Ovary (tissue), 10 donors: ENCODE measurements at places on chromosomes 4 and X. TPM values are rescaled to one million over a fixed set of nuclear protein-coding genes. Genes with fewer than 3 reads are reported as not detected.

GPC4 gene
- total RNA-seq, result 9.5 TPM

UGT2B17 gene
- 0.26 TPM for total RNA-seq

MEPE gene
- total RNA-seq, result not detected

FAM133A gene
- not detected for total RNA-seq

AKAP4 gene
- not detected for total RNA-seq

TMEM154 gene
- 1.5 TPM for total RNA-seq

KLHL15 gene
- 17.1 TPM for total RNA-seq

TMEM31 gene
- total RNA-seq, result 0.41 TPM

NR3C2 gene
- 11.0 TPM for total RNA-seq

XAGE1B gene
- total RNA-seq, result not detected

PFKFB1 gene
- total RNA-seq, result not detected

DDX53 gene
- total RNA-seq, result not detected

CACNA1F gene
- 0.10 TPM for total RNA-seq

DNA sequence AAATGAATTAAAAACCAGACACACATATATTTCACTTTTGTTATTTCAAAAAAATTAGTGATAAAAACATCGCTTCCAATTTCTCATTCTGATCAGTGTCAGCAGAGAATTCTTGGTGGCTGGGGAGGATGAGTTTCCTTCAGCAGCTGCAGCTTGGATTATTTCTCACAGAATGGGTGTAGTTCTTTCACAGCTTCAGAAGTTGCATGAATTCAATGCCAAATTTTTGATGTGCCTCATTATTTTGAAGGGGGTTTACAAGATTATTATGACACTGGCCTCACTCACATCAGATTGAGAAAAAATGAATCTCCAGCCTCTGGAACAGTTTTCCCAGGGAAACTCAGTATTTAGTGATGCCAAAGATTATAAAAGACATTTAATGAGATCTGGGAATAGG is 184.9 kb upstream of the WDFY3 start:
- DNase-seq, result no peak

- DNase-seq, result no peak
These were observed 118.5 kb downstream of the TLL1 start for GRCh38 chr4:165991325-165992180.

- no peak for DNase-seq
These were observed 79.0 kb downstream of the AFAP1 start for GRCh38 chr4:7860600-7861163.

DNA sequence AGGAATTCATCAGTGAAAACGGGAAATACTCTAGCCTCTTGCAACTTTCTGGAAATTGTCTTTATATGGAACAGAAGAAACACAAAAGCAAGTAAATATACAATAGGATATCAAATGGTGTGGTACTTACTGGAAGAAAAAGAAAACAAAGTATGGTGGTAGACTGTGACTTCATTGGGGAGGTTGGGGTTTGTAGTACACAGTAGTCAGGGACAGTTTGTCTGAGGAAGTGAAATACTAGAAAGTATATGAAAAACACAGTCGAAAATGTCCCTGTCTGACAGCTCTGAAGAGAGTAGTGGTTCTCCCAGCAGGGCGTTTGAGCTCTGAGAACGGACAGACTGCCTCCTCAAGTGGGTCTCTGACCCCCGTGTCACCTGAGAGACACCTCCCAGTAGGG is 390.0 kb upstream of the NWD2 start:
- DNase-seq, result no peak

GRCh38 chr4:128232719-128233118 is 54.9 kb downstream of the PGRMC2 start:
- DNase-seq, result no peak

- no peak for DNase-seq
These were observed 24.5 kb upstream of the SPP1 start for GRCh38 chr4:87950936-87951511.

GRCh38 chr4:139728840-139729239 is 63.2 kb downstream of the MGST2 start:
- no peak for DNase-seq

- no peak for DNase-seq
These were observed 1650.6 kb upstream of the IGFBP7 start for GRCh38 chr4:58760737-58761136.

GRCh38 chr4:125796138-125796537 is 481.4 kb downstream of the FAT4 start:
- DNase-seq, result no peak

GRCh38 chrX:110561034-110561433 is 202.4 kb downstream of the RTL9 start:
- DNase-seq, result no peak

DNA sequence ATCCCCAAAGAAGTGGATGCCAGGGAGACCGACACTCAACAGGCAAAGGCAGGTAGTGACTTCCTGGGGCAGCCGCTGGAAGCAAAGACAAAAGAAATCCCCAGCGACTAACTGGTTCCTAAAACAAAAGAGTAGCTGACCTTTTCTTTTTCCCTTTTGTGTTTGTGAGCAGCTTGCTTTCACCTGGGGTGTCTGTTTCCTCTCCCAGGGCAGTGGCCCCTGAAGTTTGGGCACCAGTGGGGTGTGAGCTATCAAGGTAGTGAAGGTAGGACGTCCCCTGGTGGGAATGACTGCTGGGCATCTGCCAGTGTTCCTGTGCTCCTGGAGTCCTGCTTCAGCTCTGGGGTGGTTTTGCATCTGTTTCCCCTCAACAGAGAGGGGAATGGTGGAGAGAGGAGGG is 41.6 kb upstream of the STIM2 start:
- DNase-seq, result no peak

DNA sequence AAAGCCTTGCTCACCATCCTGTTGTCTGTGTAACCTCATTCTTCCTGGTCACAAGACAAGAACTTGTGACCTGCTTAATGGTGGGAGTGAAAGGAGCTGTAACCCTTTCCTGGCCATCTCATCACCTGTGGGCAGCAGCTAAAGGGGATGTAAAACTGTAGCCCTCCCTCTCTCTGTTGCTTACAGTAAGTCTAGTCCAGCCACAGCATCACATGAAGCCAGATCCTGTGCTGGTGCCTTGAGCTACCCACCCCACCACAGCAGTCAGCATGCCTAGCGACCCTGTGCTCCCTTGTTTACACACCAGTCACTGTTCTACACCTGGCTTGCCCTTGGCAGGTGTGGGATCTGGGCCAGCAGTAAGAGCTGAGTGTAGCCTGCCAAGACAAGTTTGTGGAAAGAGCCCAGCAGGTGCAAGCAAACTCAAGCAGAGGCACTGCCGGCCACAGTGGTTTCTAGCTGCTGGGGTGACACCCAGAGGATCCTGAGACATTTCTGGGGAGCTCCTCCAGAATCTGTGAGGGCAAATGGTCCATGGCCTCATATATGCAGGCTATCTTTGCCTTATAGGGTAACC is 41.0 kb downstream of the UGT2B28 start:
- DNase-seq, result no peak

- DNase-seq, result no peak
These were observed 47.0 kb downstream of the TEX13B start for GRCh38 chrX:107935200-107935599.

- no peak for DNase-seq
These were observed 14.3 kb upstream of the RAB28 start for GRCh38 chr4:13498469-13498868.

DNA sequence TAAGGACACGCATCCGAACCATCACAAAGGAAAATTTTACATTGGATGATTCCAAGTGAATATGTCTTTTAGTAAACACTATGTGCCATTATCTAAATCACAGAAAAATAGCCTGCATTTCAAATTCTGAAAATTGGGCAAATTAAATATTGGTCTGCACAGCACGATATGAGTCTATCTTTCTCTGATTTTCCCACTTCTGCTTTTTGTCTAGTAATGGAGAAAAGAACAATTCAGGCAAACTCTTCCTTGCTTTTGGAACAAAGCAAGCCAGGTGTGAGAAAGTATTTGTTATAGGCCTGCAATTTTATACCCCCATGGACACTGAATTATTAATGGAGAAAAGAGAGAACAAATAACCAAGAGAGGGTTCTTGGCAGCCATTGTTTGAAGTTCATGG is 97.8 kb downstream of the ZNF827 start:
- no peak for DNase-seq

DNA sequence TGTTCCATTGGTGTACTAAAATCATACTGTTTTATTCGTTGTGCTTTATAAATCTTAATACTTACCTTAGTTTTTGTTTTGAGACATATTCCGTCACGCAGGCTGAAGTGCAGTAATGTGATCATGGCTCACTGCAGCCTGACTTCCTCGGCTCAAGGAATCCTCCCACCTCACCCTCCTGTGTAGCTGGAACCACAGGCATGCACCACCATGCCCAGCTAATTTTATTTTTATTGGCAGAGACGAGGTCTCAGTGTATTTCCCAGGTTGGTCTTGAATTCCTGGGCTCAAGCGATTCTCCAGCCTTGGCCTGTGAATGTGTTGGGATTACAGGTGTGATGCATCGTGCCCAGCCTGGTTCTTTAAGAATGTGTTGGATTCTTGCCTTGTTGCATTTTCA is 24.4 kb upstream of the DCK start:
- DNase-seq, result no peak

GRCh38 chrX:16239211-16239610 is 71.9 kb downstream of the MAGEB17 start:
- DNase-seq, result no peak

GRCh38 chr4:156098805-156099204 is 145.1 kb upstream of the CTSO start:
- no peak for DNase-seq

GRCh38 chr4:86948276-86948675 is 13.5 kb downstream of the AFF1 start:
- DNase-seq, result no peak

- DNase-seq, result no peak
These were observed 110.4 kb downstream of the IL13RA2 start for GRCh38 chrX:114906984-114907510.

DNA sequence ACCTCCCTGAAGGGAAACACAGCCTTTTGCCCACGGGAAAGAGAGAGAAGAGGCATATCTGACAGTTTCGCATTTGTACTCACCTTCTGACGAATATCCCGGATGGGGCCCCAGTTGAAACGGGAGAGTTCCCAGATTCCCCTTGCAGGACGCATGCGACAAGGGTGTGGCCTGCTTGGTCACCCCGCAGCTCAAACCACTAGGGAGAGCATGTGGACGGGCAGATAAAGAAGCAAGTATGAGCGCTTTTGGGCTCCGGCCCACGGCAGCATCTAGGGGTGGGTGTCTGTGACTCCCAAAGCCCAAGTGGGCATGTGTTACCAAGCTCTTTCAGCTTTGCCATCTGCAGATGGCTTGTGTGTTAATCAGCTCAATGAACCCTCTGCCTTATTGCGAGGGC is 70.1 kb upstream of the MED14 start:
- no peak for DNase-seq

DNA sequence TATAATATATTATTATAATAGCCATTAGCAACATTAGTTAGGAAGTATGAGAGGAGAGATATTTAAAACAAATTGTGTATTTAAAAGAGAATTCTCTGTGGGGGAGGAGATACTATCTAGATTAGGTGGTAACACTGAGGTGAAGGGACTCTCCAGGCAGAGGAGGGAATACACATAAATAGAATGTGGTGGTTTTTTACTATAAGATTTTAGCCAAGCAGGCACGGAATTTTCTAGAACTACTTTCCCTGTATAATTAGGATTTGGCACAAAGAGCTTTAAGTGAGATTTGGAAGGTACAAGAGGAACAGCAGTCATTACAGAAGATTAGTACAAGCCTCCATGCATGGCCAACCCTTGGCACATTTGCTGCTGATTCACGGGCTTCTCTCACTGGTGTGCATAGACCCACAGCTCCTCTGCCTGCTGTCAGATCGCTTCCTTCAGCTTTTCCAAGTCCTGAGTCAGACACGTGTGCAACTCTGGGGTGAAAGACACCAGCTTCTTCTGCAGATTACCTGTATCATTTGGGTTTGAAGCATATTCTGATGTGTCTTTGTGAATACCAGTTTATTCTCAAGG is 685.5 kb downstream of the KCTD8 start:
- DNase-seq, result no peak

DNA sequence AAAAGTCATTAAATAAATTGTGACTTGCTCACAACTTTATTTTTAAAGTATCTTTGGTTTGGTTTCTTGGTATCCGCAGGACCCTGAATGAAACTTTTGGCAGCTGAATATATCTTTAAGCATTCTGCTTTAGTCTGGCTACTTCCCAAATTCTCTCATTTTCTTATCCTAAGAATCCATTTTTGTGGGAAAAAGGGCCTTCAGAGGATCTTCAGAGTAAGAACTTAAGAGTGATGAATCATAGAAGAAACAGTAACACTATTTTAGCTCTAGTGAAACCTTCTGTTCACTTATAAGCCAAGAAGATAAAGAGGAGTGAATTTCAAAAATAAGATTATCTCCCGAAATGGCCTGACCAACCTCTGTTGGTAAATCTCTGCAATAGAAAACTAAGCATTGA is 540.6 kb upstream of the MAGEB18 start:
- no peak for DNase-seq

DNA sequence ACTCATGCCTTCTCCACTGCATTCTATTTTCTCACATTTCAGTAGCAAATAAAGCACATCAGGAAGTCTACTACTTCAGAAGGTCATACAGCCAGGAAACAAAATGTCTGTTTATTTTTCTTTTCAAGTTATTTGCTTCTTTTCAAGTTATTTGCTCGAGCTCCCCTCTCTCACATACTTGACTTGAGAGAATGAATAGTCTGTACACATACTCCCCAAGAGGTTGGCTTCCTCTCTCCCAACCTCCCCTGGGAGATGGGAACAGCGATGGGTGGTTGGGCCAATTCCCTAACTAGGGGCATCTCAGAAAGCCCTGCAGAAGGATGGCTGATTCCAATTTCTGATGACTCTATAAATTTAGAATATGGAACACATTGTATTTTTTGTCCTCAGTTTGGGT is 64.7 kb upstream of the PTPN13 start:
- DNase-seq, result no peak

DNA sequence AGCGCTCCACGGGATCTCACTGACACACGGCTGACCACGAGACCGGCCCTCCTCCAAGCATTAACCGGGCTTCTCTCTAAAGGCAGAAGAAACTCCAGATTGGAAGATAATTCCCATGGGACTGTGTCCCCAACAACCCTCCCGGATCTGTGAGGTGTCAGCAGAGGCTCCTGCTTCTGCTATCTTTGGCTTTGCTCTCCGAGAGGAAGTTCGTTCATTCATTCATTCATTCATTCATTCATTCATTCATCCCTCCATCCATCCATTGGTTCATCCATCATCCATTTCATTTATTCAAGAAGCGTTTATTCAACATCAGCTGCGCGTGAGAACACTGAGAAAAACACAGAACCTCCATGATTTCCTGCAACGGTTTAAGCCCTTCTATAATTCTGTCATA is 11.5 kb downstream of the ADRA2C start:
- no peak for DNase-seq

GRCh38 chr4:61332693-61333092 is 132.6 kb downstream of the ADGRL3 start:
- no peak for DNase-seq

- DNase-seq, result no peak
These were observed 201.3 kb downstream of the HS6ST2 start for GRCh38 chrX:132757066-132757623.

DNA sequence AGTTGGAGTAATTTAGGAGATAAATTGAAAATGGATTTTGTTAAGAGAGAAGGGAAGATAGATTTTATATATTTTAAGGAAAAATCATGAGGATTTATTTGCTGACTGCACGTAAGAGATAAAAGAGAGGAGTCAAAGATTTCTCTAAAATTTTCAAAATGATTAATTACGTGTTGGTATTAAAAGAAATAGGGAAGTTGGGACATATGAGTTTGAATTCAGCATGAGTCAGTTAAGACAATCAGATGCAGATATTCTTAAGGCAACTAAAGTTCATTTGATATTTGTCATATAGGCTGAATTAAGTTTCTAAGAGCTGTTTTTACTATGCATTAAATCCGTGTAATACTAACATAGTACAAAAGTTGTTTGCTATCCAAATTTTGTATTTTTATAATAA is 46.9 kb downstream of the TET2 start:
- no peak for DNase-seq

GRCh38 chrX:136061696-136062095 is 76.5 kb downstream of the SLC9A6 start:
- no peak for DNase-seq
